Coronary artery (tissue), 2 donors: ENCODE measurements at places on chromosomes 1 and 21.

- DNase-seq = no peak
Measured at GRCh38 chr1:94825936-94826335, 5.8 kb downstream of the SLC44A3 start.

DNA sequence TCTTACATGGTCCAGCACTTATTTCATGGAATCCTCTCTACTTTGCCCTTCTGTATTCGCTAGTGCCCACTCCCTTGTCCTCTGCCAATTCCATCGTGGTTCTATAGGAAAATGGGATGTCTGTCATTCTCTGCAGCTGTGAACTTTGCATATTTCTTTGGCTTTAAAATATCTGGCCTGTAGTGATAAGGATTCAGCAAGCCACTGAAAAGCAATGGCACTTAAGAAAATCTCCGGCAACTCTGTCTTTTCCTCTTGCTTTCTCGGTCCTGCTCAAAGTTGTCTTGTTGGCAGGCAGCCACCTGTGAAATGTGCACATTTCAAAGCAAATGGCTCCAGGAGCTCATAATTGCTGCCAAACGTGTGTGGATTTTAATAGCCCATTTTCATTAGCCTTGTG is 91.8 kb downstream of the CHD1L start:
- no peak for DNase-seq

DNA sequence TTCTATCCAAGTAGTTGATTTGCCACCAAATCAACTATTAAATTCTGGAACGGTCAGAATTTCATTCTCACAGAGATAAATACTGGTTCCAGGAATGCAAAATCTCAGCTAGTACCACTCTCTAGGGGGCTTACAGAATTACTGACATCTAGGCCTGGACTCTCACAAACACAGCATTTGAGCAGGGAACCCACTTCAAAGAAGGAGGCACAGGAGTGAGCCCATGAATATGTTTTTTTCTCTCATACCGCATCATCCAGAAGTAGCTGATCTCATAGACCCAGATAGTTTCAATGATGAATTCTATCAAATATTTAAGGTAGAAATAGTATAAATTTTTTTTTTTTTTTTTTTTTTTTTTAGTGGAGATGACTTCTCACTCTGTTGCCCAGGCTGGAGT is 32.1 kb downstream of the S1PR1 start:
- no peak for DNase-seq

- no peak for DNase-seq
Measured at GRCh38 chr1:230195199-230195598, 128.2 kb downstream of the GALNT2 start.

GRCh38 chr1:150686275-150686674 is 10.7 kb downstream of the GOLPH3L start:
- DNase-seq = no peak

- no peak for DNase-seq
Measured at GRCh38 chr1:218164111-218164929, 120.8 kb upstream of the RRP15 start.

DNA sequence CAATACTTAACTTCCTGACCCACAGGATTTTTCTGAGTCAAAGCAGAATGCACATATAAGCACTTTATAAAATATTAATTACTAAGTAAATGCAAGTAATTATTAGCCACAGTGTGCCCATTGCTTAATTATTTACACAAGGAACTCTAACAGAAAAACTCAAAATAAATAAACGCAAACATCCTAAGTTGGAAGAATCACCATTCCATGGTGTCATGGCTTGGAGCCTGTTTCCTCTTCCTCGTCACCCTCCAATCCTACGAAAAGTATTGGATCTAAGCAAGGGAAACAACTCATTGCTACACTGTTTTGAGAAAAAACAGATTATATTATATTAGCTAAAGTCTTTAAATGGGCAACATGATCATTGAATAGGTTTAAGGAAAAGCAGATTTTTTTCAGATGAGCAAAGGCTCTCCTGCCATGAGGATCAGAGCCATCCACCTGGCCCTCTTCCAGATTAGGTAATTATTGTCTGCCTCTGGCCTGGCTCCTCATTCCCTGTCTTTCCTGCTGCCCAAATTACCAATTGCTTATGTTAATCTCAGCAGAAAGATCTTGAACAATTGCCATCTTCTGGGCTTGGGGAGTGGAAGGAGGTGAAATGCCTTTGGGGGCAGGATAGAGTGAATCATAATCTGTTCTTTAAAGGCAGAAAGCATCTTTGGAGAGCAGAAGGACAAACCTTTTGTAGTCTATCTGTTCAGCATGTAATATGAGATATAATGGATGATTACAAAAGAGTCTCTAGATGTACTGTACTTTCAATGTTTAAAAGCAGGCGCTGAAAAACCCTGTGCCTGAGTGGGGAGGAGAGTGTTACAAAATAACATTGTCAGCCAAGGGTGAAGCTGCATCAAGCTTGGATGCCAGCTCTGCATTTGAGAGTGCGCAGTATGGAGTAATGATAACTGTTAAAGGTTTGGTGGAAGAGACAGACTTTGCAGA is 121.2 kb downstream of the DUSP10 start:
- no peak for DNase-seq

- DNase-seq = peak; percentile 79
Measured at GRCh38 chr1:110634455-110635311, 28.5 kb upstream of the KCNA2 start.

GRCh38 chr1:145706086-145706664 is 993 bp downstream of the PDZK1 start:
- no peak for DNase-seq

GRCh38 chr1:41362749-41363590 is 1.7 kb downstream of the FOXO6 start:
- no peak for DNase-seq

DNA sequence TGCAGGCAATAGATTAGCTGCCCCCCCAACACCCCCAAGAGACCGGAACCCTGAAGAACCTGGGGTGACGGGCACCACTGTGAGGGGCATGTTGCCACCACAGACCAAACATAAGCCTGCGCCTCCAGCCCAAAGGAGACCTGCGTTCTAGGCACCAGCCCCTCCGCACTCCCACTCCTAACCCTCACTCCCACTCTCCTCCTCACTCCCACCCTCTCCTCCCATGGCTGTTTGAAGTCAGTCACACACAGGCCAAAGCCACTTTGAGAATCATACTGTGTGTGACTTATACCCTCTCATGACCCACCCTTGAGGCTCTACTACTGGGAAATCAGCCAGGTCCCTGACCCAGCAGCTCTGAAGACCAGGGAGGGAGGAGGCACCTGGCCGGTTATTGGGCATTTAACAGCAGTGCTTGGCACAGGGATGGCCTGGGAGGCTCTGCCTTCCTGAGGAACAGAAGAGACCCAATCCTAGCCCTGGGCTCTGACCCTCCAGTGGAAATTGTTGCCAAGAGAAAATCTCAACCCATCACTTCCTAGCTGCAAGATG is 43.5 kb downstream of the FBXO2 start:
- no peak for DNase-seq

- DNase-seq = no peak
Measured at GRCh38 chr1:8216005-8216404, 101.9 kb upstream of the SLC45A1 start.

GRCh38 chr1:30754684-30755171 is 2.8 kb downstream of the LAPTM5 start:
- DNase-seq = no peak

- no peak for DNase-seq
Measured at GRCh38 chr1:69088571-69088970, 479.2 kb upstream of the LRRC7 start.

DNA sequence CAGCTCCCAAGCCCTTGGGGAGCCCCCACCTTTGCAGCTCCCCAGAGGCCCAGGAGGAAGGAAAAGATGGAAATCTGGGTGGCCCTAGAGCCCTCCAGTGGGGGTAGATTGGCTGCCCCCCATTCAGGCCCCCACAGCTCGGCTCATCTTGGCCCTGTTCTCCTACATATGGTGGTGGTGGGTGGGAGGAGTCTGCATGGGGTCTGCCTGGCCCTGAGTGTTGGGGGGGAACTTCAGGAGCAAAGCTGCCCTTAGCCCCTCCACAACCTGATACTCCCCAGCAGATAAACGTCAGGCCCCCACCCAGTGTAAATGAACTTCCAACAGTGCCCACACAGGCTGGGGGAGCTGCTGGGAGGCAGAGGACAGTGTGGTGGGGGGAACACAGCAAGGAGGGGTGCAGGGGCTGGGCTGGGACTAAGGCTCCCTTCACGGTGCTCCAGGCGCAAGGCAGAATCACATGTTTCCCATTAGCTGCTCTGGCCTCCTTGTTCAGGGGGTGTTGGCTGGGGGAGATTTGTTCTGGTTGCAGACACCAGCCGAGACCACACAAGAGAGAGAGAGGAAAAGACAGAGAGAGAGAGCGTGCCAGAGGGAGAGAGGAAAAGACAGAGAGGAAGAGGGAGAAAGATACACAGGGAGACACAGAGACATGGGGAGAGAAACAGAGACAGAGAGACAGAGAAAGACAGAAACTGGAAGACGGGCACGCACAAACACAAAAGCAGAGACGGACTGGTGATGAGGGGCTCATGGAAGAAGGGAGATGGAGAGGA is 42.6 kb downstream of the AHDC1 start:
- DNase-seq = no peak

DNA sequence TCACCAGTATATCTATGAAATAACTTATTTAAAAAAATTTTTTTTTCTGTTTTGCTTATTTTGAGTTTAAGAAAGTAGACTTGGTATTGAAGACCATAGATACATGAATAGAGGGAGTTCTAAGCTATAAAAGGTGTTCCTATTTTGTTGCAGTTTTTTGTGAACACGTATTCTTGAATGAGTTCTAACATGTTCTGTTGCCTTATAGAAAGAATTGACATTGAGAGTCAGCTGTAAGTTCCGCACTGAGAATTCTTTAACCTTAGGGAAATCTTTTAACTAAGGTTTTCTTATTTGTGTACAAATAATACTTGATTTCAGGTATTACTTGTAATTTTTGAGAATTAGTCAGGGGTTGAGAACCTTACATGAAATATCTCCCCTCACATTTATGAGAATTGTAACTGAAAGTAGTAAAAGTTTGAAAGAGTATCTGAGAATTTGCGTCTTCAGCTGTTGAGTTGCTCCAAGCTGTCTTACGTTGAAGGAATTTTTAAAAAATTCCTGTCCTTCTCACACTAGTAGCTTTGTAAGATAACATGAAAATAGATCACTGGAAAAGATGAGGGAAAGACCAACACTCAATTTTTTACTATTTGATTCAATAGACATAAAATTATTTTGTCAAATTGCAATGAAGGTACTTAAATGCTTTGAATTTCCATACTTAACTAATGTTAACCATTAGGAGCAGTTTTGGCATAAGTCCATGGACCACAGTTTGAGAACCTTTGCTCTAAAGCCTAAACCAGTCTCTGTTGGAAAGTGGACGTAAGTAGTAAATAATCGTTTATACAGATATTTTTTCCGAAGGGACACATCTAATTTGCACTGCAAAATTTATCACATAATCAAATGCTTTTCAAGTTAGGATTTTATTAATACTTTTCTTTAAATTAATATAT is 3.8 kb downstream of the DR1 start:
- DNase-seq = no peak

GRCh38 chr1:89675677-89676076 is 42.8 kb downstream of the LRRC8C start:
- DNase-seq = no peak

- DNase-seq = no peak
Measured at GRCh38 chr1:47875831-47876586, 121.2 kb downstream of the TRABD2B start.

DNA sequence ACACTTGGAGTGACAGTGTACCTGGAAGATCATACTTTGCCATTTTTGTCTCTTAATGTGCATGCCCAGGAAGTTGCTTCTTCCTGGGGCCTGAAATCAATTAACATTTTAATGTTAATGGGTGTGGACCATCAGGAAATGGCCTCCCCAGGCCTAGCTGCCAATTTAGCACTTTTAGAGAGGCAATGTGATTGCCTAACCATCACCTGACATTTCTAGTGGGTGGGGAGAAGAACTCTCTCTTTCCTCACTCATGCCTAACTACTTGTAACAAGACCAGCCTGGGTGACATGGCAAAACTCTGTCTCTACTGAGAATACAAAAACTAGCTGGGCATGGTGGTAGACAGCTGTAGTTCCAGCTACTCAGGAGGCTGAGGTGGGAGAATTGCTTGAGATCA is 549.0 kb upstream of the RGS18 start:
- no peak for DNase-seq

DNA sequence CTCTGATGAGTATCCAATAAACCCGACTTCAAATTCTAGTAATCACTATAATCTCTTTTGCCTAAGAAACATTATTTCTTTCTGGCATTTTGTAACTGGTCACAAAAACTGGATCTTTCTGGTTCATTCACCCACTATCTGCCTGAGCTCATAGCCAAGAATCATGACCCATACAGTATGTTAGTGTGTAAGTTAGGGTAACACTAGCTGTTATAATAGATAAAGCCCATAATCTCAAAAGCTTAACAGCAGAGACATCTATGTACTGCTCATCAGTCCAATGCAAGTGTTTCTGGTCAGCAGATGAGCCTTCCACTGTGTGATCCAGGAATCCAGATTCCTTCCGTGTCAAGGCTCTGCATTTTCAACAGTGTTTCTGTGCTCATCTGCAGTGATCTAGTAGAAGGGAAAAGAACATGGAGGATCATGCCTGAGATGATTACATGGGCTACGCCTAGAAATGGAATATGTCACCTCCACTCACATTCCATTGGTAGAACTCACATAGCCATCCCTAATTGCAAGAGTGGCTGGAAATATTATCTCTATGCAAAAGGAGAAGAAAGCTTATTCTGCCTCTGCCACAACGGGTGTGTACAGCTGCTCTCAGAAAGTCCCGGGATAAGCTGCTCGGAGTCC is 27.7 kb downstream of the RRAGC start:
- DNase-seq = no peak

DNA sequence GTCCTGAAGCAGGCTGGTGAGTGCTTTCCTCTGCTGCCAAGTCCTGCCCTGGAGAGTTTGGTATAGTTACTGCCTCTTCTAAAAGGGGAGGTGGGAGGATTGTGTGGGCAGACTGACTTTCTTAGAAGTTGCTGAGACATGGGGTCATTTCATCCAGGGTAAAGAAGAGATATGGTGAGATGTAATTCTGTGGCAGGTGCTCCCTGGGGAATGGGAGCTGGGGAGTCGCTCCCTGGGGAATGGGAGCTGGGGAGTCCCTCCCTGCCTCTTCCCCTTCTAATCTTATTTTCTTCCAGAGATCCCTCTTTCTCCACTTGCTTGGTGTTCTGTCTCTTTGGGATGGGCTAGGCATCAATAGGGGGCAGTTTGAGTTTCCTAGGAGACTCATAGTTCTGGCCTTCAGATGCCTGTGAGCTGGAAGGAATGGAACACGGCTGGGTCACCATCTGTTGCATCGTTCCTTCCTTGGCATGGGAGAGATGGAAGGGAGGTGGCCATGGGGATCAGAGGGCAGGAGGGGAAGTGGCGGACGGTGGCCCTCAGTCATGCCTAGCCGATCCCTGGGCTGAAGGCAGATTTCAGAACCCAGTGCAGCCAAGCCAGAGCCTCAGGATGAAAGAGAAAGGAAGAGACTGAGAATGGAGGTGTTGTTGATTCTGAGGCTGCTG is 59.0 kb downstream of the NFASC start:
- DNase-seq = no peak

DNA sequence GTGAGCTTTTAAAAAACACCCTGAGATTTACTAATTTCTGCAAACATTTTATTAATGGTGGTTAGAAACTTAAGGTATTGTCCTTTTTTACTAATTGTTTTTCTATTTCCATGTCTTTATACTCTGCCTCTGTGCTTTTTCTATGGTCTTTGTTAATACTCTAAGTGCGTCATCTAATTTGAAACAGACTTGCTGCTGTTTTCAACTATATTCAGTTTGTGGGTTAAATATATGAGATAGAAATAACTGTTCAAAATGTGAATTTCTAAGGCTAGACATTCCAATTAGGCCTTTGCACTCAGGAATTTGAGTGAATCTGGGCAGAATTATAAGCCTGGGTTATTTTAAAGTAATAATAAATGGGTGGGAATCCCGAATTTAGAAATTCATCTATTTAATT is 82.4 kb upstream of the COL11A1 start:
- DNase-seq = no peak

- DNase-seq = no peak
Measured at GRCh38 chr1:74333244-74333643, 98.1 kb downstream of the TNNI3K start.
